ENCODE measurements at places on chromosomes 11 and 22.

GRCh38 chr22:42389143-42389542, 43.1 kb downstream of the NFAM1 start:
- DNase-seq: no peak

- no peak for DNase-seq
These were observed 85.1 kb downstream of the KIRREL3 start for GRCh38 chr11:126915430-126915829.

- DNase-seq: no peak
These were observed 17.9 kb upstream of the FJX1 start for GRCh38 chr11:35600331-35600838.

DNA sequence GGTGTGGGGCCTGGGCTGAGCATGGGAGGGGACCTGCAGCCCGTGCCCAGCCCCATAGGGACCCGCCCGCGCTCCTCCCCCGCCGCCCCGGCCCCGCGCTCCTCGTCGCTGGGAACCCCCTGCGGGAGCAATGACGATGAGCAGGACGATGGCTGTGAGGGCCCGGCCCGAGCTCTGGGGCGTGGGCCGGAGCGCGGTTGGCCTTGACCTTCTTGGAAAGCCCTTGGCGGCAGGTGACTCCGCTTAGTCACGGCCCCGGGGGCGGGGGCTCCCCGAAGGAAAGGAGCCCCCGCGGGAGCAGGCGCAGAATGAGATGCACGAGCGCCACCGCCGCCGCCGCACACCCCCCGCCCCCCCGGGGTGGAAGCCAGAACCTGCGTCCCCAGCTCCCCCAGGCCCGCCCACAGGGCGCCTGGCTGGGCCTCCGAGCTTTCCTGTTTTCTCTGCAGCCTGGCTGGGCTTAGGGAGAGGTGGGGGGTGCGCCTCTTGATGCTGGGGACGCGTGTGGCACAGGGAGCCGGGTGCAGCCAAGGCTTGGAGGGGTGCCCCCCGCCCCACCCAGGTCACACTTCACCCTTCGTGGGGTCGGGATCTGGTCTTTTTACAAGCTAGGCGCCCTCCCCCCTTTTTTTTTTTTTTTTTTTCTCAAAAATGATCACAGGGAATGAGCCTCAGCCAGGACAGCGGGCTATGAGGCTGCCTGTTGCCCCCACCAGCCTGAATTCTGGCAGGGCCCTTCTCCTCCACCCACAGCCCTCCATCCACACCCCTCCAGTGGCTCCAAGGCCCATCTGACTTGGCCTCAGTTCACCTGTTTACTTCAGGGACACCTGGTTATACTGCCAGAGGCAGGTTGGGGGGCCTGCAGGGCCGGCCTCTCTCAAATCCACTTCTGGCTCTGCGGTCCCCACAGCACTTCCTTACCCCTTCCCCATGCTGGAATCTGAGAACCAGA, 17.9 kb downstream of the CRELD2 start:
- peak; percentile 96 for DNase-seq

GRCh38 chr11:71055925-71056324, 196.5 kb downstream of the SHANK2 start:
- no peak for DNase-seq

DNA sequence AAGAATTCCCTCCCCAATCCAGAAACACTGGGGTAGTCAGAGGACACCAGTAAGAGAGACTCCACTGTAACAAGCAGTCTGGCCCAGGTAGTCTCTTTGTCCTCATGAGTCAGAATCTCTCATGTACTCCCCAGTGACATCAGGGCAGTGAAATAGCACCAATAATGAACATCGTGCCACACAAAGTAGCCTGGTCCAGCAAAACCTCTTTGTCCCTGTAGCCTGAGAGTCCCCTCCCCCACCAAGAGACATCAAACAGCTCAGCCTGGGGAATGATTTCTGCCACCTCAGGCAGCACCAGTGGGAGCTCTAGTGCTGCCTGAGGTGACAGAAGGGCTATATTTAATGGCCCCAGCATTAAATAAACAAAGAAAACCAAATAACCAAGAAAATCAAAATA, 88.1 kb downstream of the SBF2 start:
- DNase-seq: no peak

GRCh38 chr22:19143967-19144400, 467 bp downstream of the ESS2 start:
- no peak for DNase-seq

DNA sequence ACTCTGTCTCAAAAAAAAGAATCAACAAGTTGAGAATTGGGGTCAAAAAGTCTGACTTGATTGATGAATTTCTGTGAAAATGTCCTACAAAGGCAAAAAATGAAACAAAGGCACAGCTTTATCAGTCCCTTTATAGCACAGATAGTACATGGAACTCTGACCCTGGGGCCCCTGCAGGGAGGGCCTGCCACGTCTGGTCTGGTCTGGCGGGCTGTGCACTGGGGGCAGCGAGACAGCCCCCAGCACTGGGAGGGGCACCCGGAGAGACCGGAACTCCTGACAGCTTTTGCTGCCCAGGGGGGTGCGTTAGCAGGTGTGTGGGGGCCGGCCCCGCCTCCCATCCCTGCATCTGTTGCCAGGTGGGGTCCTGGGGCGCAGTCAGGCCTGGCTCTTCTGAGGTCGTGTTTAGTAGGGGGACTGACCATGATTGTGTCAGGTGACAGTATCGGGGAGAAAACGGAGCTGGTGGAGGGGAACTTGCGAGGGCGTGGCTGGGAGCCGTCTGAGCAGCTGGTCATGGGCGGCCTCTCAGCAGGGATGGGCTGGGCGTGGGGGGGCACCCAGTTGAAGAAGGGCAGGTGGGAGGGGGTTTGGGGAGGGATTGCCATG, 51.7 kb downstream of the GRAMD4 start:
- no peak for DNase-seq

GRCh38 chr22:39212721-39213376, 31.9 kb downstream of the PDGFB start:
- DNase-seq: no peak

DNA sequence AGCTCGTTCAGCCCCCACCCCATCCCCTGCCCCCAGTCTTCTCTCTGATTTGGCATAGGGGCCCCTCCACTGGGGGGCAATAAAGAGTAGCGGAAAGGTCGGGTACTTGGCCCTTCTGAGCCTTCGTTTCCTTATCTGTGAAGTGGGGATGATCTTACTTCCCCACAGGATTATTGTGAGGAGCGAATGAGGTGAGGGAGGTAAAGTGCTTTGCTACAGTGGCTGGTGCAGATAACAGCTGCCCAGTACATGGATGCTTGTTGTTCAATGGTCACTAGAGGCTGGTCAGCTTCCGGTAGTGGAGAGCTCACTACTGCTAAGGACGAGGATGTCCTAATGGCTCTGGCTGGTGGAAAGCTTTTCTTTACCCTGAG, 101.2 kb downstream of the CEP164 start:
- no peak for DNase-seq

- DNase-seq: no peak
These were observed 38.1 kb upstream of the ADA2 start for GRCh38 chr22:17257121-17258001.

DNA sequence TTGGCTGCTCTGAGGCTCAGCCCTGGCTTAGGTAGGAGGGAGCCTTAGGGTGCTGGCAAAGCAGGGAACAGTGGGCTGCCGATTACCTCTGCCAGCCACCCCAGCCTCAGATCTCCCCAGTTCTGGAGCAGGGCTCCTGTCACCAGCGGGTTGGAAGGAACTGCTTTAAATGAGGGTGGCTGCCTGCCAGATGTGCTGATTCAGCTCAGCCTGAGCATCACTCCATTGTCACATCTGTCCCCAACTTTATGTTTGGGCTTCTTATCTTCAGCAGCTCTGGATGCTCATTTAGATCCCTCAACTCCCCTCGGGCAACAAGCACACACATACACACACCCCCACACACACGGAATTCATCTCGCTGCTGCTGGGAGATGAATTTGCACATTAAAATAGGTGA, 16.9 kb upstream of the ANKK1 start:
- DNase-seq: no peak

GRCh38 chr11:18578975-18579598, 9.4 kb downstream of the UEVLD start:
- DNase-seq: no peak

DNA sequence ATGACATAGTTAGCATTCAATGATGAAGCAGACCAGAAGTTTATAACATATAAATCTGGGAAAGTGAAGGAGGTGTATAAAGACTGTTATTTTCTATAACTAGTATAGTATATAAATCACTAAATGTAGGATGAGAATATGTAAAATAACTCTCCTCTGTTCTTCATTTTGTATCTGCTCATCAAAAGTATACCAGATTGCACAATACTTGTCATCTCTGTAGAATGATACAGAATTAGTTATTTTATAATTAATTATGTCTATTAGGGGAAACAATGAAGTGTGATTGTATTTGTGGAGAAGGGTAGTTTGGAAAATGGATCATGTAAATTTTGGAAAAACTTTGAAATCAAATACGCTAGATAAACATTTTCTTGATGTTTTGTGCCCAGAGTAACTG, 18.4 kb downstream of the OR51L1 start:
- DNase-seq: no peak

GRCh38 chr11:77619576-77620198, 17.9 kb downstream of the CLNS1A start:
- no peak for DNase-seq

GRCh38 chr11:31788085-31788484, 23.0 kb downstream of the PAX6 start:
- DNase-seq: no peak
